ENCODE measurements at places on chromosomes 3 and 15. TPM values are rescaled to one million over a fixed set of nuclear protein-coding genes. Genes with fewer than 3 reads are reported as not detected.

FEZF2 gene
- total RNA-seq = not detected

- H3K27me3 ChIP-seq = no peaks in the 10 kb centered on the region
- no peak overlapping the region for H3K27ac ChIP-seq
- no peak overlapping the region for H3K4me3 ChIP-seq
Measured at GRCh38 chr3:129732200-129732876, 125.9 kb upstream of the PLXND1 start.

SNTN gene
- not detected for total RNA-seq

DNA sequence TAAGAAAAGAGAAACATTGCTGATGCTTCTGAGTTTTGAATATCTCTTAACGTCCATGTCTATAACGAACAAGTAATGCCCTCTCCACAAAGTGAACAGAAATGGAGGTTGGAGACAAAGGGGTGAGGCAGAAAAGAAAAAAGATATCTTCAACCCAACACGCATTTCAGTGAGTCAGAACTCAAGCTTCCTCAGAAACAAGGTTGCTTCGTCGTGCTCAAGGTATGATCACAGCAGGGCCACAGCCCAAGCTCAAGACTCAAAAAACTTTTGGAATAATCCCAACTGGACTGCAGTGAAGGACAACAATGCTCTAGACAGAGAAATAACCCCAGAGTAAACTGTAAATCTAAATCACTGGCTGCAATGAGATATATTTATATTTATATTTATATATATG is 18.9 kb downstream of the WNT5A start:
- H3K4me1 ChIP-seq = no peaks in the 10 kb centered on the region
- H3K27ac ChIP-seq = no peak overlapping the region
- H3K4me3 ChIP-seq = no peak overlapping the region
- no peaks in the 10 kb centered on the region for H3K36me3 ChIP-seq

GPR62 gene
- total RNA-seq = not detected

DNA sequence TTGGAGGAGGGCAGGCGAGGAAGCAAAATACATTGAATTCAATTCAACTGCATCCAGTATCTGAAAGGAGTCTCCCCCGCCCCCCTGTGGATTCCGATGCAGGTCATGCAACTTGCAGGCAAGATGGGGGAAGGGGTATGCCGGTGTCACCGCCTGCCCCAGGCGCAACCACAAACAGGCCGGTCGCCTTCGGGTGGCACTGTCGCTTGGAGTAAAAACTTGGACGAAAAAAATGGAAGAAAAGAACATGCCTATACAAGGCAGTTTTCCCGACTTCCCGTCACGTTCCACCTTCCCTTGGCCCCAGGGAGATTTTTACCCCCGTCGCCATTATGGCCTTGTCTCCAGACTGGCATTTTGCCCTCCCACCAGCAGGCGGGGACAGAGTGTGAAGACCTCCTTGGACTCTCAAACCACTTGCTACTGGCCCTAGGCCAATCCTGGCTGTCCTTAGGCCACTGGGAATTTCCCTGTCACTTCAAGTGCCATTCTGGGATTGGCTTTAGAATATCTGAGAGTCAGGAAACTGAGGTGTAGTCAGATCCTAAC is 1.6 kb upstream of the NTRK3 start:
- peaks cover 26% of the 10 kb centered on the region for H3K27me3 ChIP-seq
- H3K36me3 ChIP-seq = no peaks in the 10 kb centered on the region
- DNase-seq = no peak
- no peak overlapping the region for H3K27ac ChIP-seq
- H3K4me1 ChIP-seq = no peaks in the 10 kb centered on the region
- no peak overlapping the region for H3K4me3 ChIP-seq
